Transverse colon (tissue), 4 donors: ENCODE measurements at places on chromosomes 5 and 9. TPM values are rescaled to one million over a fixed set of nuclear protein-coding genes. Genes with fewer than 3 reads are reported as not detected.

DNA sequence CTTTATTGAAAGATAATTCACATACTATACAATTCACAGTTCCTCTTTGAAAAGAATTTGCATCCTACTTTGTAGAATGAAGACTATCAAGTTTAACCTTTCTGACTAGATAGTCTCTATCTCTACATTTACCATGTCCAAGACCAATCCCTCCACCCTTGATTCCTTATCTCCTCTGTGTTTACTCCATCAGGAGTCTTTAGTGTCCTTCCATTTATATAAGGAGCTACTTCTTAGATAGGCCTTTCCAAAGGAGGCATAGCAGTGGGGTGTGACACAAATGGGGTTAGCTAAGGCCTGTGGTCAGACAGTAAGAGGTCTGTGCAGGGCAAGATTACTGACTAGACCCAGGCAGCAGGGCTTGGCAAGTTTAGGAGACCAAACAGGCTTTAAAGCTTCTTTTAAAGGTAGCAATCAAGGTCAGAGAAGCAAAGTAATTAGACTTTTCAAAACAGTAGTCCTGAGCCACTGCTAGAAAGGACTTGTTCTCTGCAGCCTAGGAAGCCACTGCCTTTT, 11.1 kb upstream of the DMXL1 start:
- DNase-seq: no peak

Gene ARSI
- 0.48 TPM for total RNA-seq

GRCh38 chr9:109242741-109243140, 75.7 kb upstream of the FRRS1L start:
- DNase-seq: no peak

DNA sequence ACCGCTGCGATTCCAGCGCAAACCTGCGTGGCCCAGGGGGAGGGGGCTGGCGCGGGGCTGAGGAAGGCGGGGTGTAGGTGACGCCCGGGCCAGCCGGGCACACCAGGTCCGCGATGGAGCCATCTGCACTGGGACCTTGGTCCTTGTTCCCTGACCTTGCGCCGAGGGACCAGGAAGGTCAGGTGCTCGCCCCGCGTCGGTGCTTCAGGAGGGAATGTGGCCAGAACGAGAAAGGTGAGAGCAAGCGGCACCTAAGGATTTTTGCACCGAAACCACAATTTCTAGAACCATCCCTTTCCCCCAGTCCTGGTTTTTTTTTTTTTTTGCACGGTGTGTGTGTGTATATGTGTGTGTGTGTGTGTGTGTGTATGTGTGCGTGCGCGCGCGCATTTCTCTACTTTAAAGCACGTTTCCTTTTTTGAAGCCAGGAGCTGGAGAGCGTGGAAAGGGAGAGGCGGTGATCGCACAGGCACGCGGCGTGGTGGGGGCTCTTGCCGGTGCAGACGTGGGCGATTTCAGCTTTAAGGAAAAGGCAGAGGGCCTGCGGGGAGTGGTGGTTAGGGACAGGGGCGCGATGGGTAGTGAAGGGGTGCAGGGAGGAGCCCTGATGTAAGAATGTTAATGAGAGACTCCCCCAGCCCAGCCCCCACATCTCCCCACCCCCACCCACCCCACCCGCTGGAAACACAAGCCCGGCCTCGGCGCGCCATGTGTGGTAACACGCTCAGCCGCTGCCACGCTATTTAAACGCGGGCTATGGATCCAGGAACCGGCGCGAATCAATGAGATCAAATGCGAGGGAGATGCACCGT, at the start of gene NPR3:
TSS of gene NPR3 (plus strand) at position 772 of the 812 bp plus-strand sequence. CDS start 456 bp downstream, outside the sequence.
- DNase-seq: peak; percentile 9

DNA sequence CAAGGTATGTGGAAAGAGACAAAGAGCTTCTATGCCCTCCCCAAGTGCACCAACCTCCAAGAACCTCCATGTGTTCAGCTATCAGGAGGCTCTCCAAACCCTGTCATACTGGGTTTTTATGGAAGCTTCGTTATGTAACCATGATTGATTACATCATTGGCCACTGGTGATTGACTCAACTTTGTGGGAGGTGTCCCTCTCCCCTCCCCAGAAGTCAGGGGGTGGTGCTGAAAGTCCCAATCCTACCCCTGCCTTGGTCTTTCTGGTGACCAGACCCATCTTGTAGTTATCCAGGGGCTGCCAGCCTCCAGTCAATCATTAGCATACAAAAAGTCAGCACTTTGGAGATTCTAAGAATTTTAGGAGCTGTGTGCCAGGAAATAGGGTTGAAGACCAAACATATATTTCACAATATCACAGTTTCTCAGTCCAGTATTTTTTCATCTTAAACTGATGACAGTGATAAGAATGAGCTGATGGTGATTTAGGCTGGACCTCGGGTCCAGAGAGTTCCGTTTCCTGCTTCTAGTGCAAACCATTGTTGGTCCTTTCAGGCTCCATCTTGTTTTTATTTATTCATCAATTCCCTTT, 27.3 kb upstream of the FANCC start:
- no peak for DNase-seq

DNA sequence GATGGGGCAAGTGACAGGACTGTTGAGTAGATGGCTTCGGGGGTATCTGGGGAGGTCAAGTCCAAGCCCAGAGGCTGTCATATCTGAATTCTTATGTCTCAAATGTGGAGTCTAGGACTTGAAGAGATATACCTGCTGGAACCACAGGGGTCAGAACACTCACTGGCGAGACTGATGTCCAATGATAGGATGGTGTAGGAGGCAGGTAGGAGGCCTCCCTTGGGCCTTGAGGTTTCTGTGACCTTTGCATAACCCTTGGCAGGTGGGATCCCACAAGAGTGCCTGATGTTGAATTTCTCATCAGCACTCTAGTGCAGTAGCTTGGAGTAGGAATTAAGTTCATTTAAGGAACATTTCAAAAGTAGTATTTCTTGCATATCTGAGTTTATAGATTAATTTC, 2.8 kb downstream of the CCL21 start:
- no peak for DNase-seq

DNA sequence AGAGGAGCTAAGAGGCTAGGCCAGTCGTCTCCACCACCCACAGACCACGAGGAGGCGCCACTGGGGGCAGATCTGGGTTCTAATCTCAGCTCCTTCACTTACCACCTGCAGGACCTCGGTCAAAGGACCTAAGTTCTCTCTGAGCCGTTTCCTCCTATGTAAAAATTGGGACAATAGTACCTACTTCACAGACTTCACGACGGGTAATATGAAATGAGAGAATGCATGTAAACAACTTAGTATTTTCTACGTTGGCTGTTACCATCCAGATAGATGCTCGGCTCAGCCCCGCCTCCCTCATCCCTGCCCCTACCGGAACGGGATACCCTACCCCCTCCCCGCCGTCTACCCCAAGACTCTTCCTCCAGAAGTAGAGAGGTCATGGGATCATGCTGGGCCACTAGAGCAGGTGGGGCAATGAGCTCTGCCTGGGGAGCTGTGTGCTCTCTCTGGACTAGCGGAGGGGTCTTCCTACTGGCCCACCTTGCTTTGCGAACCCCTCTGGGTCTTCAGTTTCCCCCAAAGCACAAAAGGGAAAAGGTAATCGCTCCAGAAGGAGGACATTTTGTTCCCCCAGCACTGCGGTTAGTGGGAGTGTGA, 541 bp downstream of the GNPDA1 start:
- peak; percentile 67 for DNase-seq

- peak; percentile 91 for DNase-seq
Observed at GRCh38 chr5:43105369-43106289, 15.1 kb upstream of the ZNF131 start.
